ENCODE measurements at places on chromosomes 1 and 21.

DNA sequence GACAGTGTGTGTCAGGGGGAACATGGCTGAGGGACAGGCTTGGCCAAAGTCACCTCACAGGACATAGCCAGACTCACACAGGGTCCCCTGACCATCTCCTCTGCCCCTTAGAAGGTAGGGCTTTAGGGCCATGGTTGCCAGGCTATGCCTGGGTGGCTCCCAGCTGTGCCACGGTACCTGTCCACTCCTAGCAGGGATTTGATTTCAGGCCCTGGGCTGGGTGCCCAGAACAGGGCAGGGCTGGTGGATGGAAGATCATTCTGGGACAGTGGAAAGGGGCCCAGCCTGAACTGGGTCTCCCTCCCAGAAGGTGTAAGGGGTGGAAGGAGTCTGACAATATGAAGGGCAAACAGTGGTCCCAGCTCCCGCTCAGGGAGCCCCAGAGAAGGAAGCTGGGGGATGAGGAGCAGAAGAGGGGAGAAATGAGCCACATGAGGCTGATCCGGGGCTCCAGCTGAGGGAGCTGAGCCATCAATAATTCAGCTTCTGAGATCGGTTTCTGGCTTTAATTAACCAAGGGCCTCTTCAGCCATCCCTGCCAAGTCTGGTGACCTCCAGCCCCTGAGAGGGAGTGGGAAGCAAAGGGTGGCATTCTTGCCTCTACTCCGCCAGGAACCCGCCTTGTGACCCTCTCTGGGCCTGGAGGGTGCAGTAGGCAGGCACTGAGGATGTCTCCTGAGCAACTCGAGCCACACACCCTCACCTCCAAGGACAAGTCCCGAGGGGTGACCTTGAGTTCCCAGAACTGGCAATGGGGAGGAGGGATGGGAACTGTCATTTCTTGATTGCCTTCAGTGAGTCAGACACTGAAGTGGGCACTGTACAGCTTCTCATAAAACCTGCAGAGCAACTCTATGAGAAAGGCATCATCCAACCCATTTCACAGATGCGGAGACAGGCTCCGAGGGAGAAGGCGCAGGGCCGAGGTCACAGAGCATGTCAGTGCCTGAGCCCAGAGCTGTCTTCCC lies 2.1 kb downstream of the CD164L2 start:
- DNase-seq: no peak

- DNase-seq: no peak
Observed at GRCh38 chr1:204683284-204684205, 2.0 kb downstream of the LRRN2 start.

GRCh38 chr1:239719642-239720258 lies 333.4 kb downstream of the CHRM3 start:
- DNase-seq: no peak

GRCh38 chr1:66175098-66175497 lies 358.9 kb upstream of the SGIP1 start:
- no peak for DNase-seq

DNA sequence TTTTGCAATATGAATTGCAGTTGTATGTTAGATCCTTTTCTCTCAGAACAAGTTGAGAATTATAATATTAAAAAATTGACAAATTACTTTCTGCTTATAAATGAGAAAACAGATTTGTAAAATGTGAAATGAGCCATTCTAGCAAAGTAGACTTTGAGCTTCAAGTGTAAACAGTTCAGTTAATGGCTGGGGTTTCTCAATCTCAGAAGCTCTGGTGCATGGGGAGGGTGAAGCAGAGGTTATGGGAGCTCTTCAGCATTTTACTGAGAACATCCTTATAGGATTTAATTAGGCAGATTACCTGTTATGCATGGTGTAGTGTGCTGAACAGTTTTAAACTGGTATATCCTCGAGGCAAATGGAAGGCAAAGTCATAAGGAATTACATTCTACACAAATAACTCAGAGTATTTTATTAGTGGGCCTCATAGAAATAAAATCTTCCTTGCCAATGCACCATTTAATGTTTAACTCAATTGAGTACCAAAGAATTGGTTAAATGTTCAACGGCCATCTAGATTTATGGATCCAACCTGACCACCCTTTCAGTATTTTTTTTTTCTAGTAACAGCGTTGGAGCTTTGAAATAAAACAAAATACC lies 1143.6 kb upstream of the ADGRL2 start:
- no peak for DNase-seq
